ENCODE measurements at places on chromosomes 3 and 15.

DNA sequence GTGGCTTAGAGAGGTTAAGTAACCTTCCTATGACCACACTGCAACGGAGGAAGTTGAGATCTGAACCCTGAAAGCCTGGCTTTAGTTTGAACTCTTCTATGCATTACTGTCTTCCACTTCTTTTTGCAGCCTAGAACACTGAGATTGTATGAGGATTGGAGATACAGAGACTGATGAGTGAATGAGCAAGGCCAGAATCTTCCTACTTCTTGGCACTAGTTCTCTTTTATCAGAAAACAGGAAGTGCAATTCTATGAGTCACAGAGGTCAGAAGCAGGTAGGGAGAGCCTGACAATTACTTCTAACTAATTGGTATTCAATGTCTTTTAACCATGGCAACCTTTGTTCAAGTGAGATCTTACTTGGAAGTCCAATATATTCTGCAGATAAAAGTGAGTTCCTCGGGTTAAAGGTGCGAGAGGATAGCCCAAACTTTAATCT, 219.0 kb downstream of the SHQ1 start:
- peak; percentile 62 for DNase-seq

- DNase-seq = no peak
Measured at GRCh38 chr3:166836836-166837235, 543.3 kb downstream of the ZBBX start.

DNA sequence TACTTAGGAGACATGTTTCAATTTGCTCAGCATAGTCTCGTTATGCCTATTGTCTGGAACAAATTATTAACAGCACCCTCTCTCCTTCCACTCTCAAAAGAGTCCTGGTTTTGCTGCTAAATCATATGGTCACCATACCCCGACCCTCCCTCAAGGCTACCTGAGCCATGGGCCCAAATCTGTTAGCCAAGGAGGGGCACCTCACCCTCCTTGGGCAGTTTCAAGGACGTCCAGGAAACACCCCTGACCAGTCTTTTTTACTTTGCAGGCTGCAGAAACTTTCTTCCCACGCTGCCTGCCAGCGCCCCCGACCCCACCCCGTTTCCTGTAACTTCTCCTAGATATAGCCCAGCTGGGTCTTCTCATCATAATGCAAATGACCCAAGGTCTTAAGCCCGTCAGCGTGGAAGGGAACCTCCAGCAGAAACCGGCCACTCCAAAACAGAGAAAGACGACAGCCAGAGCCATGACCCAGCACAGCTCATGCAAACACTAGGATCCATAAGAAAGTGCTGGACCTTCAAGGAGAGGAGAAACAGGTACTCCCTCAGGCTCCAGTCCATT, 62.3 kb downstream of the ADCY5 start:
- no peak for DNase-seq

DNA sequence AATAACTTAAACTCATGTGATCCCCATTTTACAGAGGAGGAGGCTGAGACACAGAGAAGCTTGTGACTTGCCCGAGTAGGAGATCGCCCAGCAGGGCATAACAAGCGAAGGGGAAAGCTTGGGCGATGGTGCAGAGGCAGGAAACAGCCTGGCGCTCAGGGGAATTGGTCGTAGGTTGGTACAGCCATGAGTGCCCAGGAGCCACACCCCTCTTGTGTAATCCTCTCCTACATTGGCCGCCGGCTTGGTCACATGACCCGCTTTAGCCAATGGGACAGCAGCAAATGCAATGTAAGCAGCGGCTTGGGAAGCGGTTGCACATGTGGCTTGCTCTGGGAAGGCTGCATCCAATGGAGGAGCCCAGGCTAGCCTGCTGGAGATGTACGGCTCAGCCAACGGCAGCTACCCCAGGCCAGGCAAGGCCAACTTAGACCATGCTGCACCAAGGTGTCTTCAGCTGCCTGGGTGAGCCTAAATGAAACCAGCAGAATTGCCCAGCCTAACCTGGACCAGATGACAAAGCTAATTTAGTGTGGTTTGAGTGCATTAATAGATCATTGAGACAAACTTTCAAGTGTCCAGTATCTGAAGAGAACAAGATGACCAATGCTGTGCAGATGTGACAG, 50.3 kb upstream of the SLC6A6 start:
- DNase-seq = no peak

DNA sequence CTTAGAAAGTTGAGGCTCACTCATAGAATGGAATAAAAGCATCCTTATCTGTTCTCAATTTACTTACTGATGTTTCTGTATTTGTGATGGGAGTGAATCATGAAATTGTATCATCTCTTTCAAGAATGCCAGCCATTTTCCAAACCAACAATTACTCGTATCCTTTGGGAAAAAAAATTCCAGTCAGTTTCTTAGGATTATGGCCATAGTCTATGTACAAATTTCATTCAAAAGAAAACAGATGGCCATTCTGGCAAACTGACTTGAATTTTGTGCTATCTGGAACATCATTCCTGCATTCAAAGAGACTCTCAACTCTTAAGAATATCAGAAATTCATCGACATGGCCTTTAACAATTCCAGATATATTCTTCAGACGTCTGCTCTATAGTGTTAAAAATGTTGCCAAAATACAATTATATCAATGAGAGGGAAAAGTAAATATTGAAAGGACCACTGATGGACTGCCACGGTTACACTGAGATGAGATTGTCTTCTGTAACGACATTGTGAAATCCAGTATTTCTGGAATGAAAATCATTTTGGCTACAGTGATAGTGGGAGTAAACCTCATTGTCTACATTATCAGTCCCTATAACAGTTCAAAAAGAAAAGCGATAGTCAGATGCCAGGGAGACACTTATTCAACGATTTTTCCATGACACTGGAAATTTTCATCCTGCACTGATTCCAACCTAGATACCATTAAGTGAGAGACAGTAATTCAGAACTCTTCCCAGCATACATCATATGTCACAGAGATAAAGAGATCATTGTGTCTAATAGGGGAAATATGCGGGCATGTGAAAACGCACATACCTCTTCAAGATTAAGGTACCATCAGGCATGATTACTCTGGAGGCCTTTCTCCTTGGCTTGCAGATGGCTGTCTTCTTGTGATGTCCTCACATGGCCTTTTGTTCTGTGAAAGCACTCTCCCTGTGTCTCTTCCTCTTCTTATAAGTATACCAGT, 953.8 kb upstream of the ALCAM start:
- no peak for DNase-seq

DNA sequence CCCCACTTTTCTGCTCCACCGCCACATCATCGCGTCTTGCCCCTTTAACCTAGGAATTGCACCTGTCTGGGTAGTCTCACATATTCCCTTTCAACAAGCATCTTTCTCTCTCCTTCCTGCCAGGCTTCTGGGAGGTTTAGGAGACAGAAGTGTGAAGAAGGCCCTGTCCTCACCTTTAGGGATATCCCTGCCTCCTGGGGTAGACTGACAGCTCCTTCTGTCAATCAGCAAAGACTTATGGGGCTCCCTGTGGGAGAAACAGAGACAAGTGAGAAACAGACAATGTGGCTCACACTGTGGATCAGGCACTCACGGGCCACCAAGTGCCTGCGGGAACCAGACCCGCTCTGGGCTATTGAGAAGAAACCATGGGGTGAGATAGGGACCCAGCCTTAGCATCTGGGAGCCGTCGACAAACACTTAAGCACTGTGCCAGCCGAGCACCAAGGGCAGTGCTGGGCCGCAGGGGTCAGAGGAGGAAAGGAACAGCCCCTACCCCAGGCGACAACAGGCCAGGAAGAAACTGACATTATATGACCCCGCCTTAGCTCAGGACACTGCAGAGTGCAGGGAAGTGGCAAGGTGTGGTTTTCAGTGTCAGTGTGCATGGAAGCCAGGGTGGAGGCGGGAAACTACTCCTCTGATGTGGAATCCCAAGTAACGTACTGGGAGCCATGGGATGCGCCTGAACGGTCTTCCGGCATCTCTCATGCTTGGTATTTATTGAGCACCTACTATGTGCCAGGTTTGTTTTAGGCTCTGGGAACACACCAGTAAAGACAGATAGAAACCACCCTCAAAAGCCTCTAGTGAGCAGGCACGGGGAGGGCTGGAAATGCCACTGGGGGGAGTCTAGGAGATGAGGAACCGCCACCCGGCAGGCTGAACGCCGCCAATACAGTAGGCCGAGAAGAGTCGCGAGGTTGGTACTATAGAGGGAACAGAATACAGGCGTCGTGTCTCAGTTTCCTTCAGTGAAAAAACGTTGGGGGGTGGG, 1.8 kb downstream of the EFCC1 start:
- DNase-seq = no peak

- no peak for DNase-seq
Measured at GRCh38 chr3:196145468-196146262, 63.8 kb upstream of the TFRC start.

DNA sequence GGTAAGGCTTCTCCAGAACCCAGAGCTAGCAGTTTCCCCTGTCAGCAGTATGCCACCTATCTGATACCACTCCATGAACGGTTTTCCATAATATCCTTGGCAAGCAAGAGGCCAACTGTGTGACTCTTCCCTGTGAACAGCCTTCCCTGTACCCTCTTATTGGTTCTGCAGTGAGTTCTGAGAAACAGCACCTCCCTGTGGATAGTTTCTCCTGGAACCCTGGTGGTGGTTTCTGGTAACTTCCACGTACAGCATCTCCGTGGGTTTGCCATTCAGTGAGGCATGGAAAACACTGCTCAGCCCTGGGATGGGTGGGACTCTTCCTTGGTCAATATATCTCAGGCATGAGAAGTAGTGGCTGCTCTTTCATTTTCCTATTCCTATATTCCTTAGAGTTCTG, 19.4 kb upstream of the SERPINI2 start:
- DNase-seq = no peak

DNA sequence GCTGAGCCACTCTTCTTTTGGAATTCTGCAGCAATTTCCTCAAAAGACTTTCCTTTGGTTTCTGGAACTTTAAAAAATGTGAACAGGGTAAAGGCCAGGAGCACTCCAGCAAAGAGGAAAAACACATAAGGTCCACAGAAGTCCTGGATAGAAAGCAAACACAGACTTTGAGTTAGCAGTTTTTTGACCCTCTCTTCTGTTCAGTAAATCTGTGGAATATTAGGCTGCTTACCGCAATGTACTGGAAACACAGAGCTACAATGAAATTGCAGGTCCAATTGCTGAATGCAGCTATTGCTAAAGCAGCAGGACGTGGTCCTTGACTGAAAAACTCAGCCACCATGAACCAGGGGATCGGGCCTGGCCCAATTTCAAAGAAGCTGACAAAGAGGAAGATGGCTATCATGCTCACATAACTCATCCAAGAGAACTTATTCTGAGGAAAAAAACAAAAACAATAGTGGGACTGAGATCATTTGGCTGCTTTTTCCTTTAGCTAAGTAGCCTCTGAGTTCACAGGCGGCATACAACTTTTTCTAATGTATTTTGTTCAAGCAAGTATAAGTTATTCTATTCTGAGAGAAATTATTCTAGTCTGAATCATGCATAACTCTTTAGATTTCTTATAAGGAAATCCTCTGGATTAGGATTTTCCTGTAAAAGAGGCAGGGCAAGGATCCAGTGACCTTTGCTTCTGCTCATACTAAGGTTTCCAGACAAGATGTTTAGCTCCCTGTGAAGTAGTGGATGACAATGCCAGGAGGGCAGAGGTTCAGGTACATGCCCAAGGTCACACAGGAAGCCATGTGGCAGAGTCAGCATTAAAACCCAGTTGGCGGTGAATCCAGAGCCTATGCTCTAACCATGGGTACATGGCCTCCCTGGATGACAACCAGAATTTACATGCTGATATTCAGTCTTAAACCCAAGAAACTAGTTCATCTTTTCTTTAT, 28.3 kb downstream of the SLC2A2 start:
- DNase-seq = no peak

- peak; percentile 55 for DNase-seq
Measured at GRCh38 chr3:8987645-8988383, 24.5 kb upstream of the RAD18 start.

DNA sequence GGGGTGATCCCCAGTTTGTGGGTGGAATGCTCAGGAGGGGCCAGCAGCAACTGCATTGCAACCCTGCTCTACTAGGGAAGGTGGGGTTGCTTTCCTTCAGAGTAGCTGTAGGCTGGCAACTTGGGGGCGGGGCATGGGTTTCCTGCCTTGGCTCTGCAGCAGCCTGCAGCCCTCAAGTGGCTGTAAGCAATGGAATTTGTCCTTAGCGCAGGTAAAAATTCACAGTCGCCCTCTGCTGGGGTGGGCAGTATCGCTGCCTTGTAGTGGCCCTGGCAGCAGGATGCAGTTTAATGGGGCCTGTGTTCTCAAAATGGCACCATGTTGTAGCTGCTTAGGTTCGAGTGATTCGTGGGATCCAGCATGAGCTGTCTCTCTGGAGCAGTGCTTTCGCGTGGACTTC, 29.8 kb downstream of the STT3B start:
- no peak for DNase-seq

- DNase-seq = no peak
Measured at GRCh38 chr3:115843206-115843605, 219.9 kb downstream of the GAP43 start.

GRCh38 chr15:98394546-98394945, 253.8 kb upstream of the IGF1R start:
- no peak for DNase-seq

- DNase-seq = no peak
Measured at GRCh38 chr15:67829647-67830504, 4.6 kb downstream of the SKOR1 start.

- DNase-seq = no peak
Measured at GRCh38 chr3:193704431-193704830, 111.4 kb downstream of the OPA1 start.

- DNase-seq = no peak
Measured at GRCh38 chr3:7038394-7038793, 177.5 kb downstream of the GRM7 start.

DNA sequence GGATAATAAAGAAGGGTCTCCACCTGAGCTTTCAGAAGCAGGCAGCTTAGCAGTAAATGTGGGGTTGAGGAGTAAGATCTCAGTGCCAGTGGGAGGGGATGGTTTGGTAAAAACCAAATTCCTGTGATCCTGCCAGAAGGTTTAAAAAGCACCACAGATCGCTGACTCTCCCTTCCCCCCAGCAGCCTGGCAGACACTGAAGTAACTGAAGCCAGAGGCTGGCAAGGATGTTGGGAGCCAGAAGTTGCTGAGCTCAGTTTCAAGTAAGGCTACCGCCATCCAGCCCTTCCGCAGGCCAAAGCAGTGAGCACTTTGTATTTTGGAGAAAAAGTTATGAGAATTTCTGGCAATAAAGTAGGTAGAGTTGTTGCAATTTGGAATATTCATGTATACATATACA, 246.4 kb downstream of the ZNF621 start:
- no peak for DNase-seq

GRCh38 chr3:22263042-22263441, 512.0 kb upstream of the ZNF385D start:
- DNase-seq = peak; percentile 14

GRCh38 chr15:58521293-58521991, 89.7 kb downstream of the LIPC start:
- DNase-seq = peak; percentile 90

- no peak for DNase-seq
Measured at GRCh38 chr3:4061783-4062360, 241.3 kb upstream of the SETMAR start.

DNA sequence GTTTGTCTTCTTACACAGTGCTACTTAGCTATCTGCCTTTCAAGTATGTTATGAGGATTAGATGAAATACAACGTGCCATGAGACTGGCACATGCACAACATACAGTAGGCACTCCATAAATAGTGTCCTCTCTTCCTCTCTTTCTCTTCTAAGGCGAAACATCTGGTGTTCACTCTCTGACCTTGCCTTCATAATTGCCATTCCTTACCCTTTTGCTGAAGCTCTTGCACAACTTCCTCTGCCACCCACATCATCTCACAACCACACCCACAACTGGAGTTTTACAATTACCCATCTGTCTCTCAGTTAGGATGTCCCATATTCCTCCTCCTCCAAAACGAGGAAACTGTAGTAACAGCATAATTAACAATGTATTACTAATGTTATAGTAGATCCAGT, 26.4 kb upstream of the ACP3 start:
- peak; percentile 9 for DNase-seq

GRCh38 chr3:117722856-117723255, 1013.3 kb downstream of the TUSC7 start:
- no peak for DNase-seq

All from RWPE1 (cell line).